ENCODE measurements at places on chromosomes 6 and 20.

GRCh38 chr20:32697608-32698007 lies 23.9 kb upstream of the C20orf203 start:
- no peak for DNase-seq

DNA sequence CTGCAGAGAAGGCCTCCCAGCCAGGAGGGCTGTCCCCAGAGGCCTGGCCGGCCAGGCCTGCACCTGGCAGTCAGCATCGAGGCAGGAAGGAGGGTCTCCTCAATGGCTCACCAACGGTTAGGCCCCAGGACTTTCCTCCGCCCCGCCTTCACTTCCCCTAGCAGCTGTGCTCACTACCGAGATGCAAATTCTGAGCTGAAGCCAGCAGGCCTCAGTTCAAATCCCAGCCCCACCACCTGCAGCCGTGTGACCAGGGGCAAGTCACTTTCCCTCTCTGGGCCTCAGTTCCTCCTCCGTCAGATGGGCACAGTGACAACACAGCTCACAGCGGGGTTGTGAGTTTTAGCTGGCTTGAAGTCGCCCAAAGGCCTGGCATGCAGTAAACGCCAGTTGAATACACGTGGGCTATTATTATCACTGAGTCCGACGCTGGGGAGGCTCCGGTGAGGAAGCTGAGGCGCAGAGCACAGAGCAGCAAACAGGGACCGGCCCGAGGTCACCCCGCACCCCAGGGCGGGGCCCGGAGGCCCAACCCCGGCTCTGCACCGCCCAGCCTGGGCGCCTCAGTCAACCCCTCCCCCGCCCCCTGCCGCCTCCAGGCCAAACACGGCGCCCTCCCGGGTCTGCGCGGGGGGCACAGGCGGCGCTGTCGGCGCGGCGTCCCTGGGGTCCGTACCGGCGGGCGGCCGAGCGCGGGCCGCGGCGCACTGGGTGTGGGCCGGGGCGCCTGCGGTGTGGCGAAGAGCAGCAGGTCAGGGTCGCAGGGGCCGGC lies 671 bp downstream of the E2F1 start:
- no peak for DNase-seq

- DNase-seq: no peak
These were observed 12.7 kb upstream of the EFHC1 start for GRCh38 chr6:52407467-52407866.

GRCh38 chr20:19996917-19997316 lies 20.2 kb upstream of the NAA20 start:
- peak; percentile 39 for DNase-seq

DNA sequence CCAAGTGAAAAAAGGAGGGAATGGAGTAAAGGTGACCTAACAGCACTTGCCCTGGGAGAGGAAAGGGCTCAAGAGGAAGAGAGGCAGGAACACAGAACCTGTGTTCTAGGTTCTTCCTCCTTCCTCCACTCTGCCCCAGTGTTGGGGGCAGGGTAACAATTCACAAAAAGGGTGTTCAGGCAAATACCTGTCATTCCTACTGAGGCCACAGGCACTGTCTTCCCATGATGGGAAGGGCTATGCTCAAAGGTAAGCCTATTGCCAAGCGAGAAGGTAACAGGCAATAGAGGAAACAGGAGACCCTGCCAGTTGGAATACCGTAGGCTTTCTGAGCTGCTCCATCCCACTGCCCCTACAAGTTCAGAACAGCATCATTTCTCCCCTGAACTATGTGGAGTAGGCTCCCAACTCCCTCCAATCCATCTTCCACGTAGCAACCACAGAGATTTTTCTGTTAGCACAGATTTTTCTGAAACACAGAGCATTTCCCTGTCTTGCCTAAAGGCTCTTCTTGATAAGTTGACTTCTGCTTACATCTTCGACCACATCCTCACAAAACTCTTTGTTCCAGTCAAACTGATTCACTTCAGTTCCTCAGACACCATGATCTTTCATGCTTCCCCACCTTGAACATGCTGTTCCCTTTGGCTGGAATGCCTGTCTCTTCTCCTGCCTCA lies 2.7 kb downstream of the AGPAT1 start:
- DNase-seq: no peak

Measured in globus pallidus (tissue), 1 donor.